ENCODE measurements at places on chromosomes 6 and 20. TPM values are rescaled to one million over a fixed set of nuclear protein-coding genes. Genes with fewer than 3 reads are reported as not detected.

TP53TG5 gene
- polyA plus RNA-seq: 0.82 TPM

CDC40 gene
- polyA plus RNA-seq: 11.7 TPM

DNA sequence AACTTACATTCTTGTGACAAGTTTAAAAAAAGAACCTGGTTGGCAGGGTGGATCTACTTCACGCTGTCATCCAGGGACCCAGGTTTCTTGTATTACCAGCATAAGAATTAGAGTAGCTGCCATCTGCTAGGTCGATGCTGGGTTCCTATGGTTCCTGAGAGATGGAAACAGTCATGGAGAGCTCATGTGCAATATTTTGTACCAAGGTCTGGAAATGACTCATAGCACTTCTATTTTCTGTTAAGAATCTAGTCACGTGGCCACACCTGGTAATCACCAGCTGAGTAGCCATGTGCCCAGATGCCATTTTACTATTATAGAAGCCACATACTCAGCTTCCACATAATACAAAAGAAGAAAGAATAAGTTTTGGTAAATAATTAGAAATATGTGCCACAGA lies 171.3 kb downstream of the CD83 start:
- no peak for DNase-seq

DNA sequence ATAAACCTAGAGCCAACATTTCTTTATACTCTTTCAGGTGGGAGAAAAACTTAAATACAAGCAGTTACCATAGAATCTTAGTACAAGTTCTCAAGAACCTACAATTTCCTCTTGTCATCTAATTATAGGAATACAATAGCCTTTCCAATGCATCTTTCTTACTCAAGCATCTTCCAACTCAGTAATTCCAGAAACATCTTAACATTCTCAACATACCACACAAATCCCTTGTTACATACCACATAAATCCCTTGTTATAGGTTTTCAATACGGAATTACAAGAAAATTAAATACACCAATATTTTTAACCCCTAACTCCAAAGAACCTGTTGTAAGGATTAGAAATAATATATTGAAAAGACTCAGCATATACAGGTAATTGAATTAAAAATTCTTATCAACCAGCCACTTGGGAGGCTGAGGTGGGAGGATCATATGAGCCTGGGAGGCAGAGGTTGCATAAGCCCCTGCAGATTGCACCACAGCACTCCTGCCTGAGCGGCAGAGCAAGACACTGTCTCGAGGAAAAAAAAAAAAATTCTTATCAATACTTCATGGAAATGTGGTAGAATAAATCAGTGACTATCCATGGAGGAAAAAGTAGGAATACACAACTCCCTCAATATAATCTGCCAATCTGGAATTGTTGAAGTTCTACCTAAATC lies 127.5 kb upstream of the CCDC28A start:
- no peak for DNase-seq

DNA sequence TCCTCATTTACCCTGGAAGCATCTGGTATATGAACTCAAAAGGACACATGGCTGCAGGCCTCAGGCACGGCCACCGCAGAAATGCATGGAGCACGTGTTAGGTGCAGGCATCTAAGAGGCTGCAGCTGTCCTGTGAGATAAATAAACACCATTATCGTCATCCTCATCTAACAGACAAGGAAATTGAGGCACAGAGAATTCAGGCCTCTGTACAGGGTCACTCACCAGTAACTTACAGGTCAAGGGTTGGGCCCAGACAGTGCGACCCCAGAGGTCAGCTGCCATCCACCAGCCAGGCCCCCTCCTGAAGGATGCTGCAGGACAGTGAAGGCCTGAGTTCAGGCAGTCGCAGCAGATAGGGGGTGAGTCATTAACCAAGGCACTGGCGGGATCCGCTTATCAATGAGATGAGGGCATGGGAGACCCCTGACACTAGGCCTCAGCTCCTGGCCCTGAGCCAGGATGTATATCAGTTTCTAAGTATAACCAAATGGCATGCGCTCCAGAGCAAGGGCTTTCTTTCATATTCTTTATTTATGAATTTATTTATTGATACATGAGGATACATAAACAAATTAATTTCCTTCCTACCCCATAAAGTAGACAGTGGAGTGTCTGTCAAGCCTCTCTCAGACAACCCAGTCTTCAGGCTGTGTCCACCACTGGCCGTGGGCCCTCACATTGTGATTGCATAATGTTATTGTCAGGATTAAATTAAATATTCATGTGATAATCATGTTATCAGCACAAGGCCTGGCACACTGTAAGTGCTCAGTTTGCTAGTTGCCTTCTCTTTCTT lies 316.9 kb downstream of the QKI start:
- no peak for DNase-seq

- peak; percentile 25 for DNase-seq
Observed at GRCh38 chr6:88989215-88989614, 25.8 kb upstream of the RNGTT start.

ZHX3 gene
- 6.2 TPM for polyA plus RNA-seq

GRCh38 chr6:72248621-72249020 lies 362.3 kb downstream of the RIMS1 start:
- no peak for DNase-seq

DNA sequence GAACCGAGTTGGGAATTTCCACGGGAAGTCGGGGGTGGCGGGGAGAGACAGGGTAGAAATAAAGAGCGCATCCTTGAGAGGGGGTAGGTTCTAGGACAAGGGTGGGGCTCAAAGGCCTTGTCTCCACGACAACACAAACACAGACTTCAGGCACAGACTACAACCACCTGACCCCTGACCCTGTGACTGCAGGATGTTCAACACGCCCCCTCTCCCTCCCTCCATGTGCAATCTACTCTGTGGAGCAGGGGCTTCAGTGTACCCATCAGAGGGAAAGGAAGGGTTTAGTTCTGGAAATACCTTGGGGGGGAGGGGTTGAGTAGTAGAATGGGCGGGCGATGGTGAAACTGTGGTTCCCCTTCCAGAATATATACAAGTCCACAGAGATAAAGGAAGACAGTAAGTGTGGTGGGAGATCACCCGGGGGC lies 651 bp upstream of the TAPBP start:
- peak; percentile 92 for DNase-seq

DNA sequence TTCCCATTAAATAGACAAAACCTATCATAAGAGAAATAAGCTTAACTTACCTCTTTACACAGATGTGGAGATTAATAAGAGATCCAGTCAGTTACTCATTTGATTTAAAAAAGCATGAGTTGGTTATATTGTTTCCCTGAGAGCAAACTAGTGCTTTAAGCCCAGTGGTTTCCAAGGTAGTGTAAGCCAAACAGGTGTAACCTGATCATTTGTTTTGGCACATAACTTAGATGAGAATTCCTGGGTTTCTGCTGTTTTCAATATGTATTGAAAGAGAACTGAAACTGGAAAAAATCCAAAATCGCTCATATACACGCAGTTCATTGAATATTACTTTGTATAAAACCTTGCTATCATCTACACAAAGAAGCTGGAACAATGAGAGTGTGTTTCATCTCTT lies 30.5 kb upstream of the SMIM8 start:
- peak; percentile 35 for DNase-seq

GRCh38 chr6:292506-293192 lies 362 bp downstream of the DUSP22 start:
- DNase-seq: peak; percentile 80

- peak; percentile 41 for DNase-seq
Observed at GRCh38 chr20:62494980-62495748, 19.4 kb upstream of the GATA5 start.

DNA sequence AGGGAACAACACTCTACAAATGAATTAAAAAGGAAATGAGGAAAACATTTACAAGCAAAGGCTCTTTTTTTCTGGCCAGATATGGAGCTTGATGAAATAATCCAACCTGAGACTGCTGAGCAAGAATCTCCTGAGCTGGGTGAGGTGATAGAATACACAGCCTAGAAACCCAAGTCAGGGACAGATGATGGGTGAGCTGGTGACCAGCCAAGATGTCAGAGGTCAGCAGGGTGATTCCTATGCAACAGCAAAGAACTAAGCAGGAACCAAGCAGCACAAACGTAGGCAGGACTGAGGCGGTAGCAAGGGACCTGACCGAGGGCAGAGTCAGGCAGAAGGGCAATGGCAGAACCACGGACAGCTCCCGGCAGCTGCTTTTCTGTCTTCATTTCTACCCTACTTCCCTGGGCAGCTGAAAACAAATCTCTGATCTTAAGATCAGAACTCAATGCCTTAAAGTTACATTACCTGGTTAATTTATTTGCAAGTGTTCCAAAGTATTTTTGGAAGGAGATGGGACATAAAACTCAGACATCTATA lies 75.1 kb downstream of the CDC40 start:
- peak; percentile 27 for DNase-seq

DNA sequence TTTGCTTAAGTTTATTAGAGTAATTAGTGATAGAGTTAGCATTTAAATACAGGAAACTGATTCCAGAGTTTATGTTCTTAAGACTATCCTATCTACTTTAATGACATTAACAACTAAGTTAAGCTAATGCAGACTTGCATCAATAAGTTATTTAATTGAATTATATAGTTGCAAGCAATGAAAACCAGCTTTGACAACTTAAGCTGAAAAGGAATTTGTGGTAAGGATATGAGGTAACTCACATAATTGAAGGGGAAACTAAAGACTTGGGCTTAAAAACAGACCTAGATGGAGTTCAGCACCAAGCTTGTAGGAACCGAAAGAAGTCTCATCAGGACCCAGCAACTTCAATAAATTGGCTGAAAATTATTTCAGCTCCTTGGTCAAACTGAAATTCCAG lies 222.3 kb downstream of the IBTK start:
- DNase-seq: no peak

ACSS1 gene
- polyA plus RNA-seq: 28.9 TPM

KCNQ5 gene
- polyA plus RNA-seq: 0.57 TPM

GRCh38 chr6:24529985-24530384 lies 35.2 kb downstream of the ALDH5A1 start:
- DNase-seq: no peak

CST1 gene
- not detected for polyA plus RNA-seq

- peak; percentile 45 for DNase-seq
Observed at GRCh38 chr6:54801669-54802068, 44.9 kb upstream of the FAM83B start.

DNA sequence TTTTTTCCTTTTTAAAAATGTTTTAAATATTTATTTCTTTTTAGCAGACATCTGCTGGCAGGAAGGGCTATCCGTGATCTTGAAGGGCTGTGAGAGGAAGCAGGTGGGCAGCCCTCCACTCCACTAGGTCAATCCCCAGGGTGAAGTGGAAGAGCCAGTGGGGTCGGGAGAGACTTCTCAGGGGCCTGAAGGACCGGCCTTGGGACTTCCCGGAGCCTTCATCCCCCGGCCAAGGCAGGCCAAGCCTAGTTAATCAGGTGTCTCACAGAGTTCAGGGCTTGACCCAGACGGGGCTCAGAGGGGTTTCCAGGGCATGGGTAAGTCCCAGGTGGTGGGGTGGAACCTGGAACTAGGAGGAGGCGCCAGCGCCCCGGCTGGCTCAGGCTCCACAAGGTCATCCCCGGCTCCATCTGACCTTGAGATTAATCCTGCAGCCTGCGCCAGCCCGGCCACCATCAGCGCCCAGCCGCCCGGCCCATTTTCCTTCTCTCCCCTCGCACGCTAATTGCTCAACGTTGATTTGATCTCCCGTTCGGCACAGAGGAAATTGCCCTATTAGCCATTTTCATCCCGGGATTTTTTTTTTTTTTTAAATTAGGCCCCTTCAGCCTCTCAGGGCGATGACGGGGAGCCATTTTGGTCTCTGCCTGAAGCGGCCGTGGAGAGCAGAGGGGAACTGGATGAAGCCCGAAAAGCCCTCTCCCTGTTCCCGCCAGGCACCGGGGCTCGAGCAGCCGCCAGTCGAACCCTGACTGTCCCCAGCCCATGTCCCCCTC lies 44.4 kb downstream of the MDFI start:
- peak; percentile 36 for DNase-seq

DNA sequence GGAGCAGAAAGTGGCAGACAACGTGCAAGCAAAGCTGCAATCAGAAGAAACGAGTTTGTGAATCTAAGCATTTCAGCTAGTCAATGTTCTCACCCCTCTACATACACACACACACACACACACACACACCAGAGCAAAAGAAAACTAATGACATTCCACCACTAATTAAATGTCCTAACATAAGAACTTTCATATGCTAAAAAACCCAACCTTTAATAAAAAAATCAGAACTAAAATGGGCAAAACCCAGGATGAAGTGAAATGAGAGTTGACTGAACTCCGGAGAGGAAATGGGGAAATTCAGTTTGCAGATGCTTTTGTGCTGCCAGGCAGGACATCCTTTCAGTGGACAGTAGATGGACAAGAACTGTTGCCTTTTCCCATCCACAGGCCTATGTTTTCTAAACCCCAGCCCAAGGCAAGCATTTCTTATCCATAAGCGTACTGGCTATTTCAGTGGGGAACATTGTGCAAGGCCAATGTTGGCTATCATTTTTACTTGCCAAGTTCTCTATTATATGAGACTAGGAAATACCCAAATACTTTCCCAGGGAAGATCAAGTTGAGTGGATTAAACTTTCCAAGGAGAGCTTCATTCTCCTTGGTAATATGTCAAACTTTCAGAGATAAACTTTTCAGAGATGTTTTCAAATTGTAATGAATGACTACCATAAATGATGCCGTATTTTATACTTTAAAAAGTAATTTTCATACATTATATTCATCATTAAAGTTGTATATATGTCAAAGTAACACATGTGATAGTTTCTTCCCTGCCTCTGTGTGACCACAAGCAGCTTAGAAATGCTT lies 27.3 kb downstream of the RIN2 start:
- peak; percentile 36 for DNase-seq

OR2H2 gene
- 0.21 TPM for polyA plus RNA-seq

TRIM31 gene
- polyA plus RNA-seq: not detected

DNA sequence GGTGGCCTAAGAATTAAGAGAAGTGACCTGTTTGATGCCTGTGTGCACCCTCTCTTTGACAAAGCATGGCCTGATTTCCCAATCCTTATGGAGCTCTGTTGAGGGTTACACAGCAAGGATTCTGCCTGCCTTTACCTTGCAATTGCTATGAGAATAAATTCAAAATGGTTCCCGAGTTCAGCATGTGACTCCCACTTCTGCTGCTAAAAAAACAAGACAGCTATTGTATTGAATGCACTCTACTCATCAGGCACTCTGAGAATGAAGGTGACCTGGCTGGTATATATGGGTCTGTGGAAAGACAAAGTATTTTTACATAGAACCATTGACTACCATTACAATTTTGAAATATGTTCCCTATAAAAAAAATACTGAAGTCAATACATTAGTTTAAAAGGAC lies 190.3 kb downstream of the ATXN1 start:
- no peak for DNase-seq

DNA sequence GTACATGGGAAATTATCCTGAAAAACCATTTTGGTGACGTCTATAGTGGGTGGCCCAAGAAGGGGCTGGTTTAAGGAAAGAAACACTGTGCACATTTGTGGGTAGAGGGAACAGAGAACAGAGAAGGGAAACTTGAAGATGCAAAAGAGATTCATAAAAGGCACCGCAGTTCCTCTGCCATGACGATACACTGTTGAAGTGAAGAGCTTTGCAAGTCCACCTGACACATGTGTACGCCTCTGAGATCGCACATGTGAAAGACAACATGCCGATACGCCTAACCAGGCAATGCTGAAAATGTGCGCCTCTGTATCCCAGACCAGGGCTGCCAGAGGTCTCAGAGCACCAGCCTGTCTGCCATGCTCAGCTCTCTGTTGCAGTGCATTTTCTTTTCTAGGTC lies 180.9 kb downstream of the KIF16B start:
- DNase-seq: no peak

GRCh38 chr20:50758469-50758868 lies 27.1 kb downstream of the PARD6B start:
- no peak for DNase-seq

PXMP4 gene
- polyA plus RNA-seq: 8.0 TPM

- DNase-seq: no peak
Observed at GRCh38 chr20:16028923-16029322, 544.3 kb downstream of the KIF16B start.
